ENCODE measurements at places on chromosomes 16 and 17.

- DNase-seq = no peak
Observed at GRCh38 chr17:30905742-30906100, 317 bp downstream of the TEFM start.

DNA sequence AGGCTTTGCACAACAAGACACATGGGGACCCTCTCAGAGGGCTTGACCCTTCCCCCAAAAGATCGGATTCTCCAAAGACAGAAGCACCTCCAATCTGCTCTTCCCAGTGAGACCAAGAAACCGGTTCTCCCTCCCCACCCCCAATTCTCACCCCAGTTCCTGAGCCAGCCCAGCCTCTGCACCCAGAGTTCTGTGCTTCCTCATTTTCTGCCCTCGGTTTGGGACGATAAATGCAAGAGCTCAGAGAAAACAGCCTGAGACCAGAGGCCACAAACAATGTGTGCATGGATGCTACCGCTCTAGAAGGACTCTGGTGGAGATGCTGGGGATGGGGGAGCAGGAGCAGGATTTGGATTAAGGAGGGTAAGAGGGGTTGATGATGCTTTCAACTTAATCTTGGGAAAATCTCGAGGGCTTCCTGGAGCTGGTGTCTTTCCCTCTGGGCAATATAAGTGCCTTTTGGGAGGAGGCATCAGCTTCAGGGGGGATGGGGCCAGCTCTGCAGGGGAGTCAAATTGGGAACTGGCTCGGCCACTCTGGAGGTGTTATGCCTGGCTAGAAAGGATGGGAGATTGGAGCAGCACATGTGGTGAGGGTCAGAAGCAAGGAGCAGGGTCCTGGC, 6.0 kb downstream of the KRT15 start:
- DNase-seq = no peak

DNA sequence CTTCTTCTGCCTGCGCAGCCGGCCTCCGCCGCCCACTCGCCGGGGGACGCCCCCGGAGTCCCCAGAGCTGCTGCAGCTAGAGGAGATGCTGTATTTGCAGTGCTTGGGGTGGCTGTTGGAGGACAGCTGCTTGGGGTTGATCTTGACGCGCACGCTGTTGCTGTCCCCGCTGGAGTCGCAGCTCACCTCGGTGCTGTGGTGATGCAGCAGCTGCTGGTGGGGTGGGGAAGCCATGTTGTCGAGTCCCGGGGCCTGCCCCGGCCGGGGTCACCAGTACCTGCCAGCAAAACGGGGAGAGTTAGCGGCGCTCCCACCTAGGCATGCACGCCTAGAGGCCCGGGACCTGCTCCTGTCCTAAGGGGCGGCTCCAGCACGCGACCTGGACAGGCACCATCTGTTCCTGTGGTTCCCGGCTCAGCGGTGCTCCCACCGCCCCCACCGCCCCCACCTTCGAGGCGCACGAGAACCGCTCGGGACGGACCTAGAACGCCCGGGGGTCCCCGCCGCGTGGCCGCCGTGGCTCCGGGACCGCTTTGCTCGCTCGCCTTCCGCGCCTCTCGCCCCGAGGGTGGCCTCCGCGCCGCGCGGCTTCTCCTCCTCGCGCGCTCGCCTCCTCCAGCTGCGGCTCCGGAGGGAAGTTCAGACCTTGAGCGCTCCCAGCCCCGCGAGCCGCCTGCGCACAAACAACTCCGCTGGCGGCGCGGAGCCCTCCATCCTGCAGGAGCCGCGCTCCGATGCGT, 863 bp downstream of the ADCY9 start:
- DNase-seq = no peak

GRCh38 chr16:56547949-56548567, 16.8 kb upstream of the MT4 start:
- DNase-seq = no peak

DNA sequence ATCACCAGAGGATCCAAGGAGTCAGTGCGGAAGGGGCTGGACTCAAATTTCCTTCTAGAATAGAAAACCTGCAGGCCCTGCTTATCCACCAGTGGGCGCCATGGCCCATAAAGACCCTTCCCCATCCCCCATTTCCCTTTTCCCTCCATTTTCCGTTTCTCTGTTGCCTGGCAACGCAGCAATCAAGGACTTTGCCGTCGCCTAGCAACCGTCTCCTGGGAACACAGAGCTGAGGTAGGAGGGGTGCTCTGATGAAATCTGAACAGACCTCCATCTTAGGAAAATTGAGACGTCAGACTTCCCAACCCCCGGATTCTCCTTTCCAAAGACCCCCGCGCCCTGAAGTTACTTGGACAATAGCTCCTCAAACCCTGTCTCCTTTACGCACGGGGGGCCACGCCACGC, 5.7 kb downstream of the DLG4 start:
- DNase-seq = no peak

GRCh38 chr16:11251525-11252481, 4.2 kb downstream of the SOCS1 start:
- peak; percentile 56 for DNase-seq

GRCh38 chr17:81696218-81696941, 6.8 kb upstream of the MRPL12 start:
- DNase-seq = no peak

DNA sequence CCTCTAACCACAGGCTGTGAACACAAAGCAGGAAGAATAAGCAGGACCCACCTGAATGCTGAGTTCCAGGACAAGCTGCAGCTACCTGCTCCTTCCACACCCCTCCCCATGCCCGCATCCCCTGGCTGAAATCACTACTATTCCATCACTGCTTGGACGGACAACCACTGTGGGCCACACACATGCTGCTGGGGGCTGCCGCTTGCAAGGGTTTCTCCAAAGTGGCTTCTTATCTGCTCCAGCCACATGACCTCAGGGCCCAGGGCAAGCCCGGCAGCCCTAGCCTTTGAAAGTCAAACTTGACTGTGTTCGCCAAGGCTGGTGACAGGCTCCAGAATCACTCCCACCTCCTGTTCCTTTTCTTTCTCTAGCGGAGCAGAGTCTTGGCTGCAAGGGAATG, 18.4 kb downstream of the FA2H start:
- DNase-seq = no peak

Measured in AG09309 (cell line).